ENCODE measurements at places on chromosomes 16 and 17. TPM values are rescaled to one million over a fixed set of nuclear protein-coding genes. Genes with fewer than 3 reads are reported as not detected.

DRG2 gene
- 45.4 TPM for total RNA-seq

HOXB1 gene
- total RNA-seq, result not detected

UMOD gene
- not detected for total RNA-seq

PIK3R5 gene
- 154 TPM for total RNA-seq

Measured in CD8-positive, alpha-beta T cell (primary cell).